ENCODE measurements at places on chromosomes 11 and 22. TPM values are rescaled to one million over a fixed set of nuclear protein-coding genes. Genes with fewer than 3 reads are reported as not detected.
A peak's percentile ranks its signal among the peaks of the same experiment; 100 is the strongest.

GRCh38 chr22:33350491-33350890 lies 292.3 kb upstream of the SYN3 start:
- H3K4me3 ChIP-seq, result no peak overlapping the region
- H3K36me3 ChIP-seq, result no peaks in the 10 kb centered on the region
- H3K27me3 ChIP-seq, result no peaks in the 10 kb centered on the region
- no peaks in the 10 kb centered on the region for H3K4me1 ChIP-seq

DNA sequence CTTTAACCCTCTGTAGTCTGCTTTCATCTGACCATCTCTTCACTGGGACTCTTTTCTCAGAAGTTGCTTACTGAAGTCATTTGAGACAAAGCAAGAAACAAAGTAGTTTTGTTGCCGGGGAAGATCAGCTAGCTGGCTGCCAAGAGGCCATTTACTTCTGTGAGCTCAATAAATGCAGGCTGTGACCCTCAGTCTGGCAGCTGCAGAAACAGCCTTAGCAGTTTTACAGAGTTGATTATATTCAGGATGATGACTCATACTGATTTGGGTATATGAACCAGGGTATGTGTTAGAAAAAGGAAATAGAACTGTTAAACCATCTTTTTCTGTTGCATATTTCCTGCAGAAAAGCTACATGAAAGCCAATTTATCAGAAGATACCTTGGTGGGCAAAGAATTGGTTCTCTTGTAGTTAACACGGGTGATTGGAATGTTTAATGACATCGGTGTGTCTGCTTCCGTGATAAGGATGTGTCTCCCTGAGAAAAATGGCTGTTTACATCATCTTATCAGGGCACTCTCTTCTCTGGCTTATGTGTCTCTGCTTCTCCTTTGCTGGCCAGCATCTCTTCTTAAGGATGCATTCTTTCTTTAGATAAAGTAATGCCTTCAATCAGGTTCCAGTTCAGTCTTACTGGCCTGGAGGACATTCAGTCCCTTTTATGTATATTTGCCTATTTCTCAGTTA lies 18.5 kb downstream of the FIBIN start:
- H3K27me3 ChIP-seq, result no peaks in the 10 kb centered on the region
- H3K36me3 ChIP-seq, result no peaks in the 10 kb centered on the region
- peak; percentile 72 for DNase-seq

- DNase-seq, result no peak
- no peak overlapping the region for H3K4me3 ChIP-seq
- H3K36me3 ChIP-seq, result peaks cover 25% of the 10 kb centered on the region
Measured at GRCh38 chr11:64804346-64805210, 1.6 kb upstream of the MAP4K2 start.

The ARHGAP8 gene
- total RNA-seq, result not detected

The P2RY6 gene
- total RNA-seq, result 0.30 TPM

All from endothelial cell of umbilical vein (primary cell).